ENCODE measurements at places on chromosomes 16 and 17. TPM values are rescaled to one million over a fixed set of nuclear protein-coding genes. Genes with fewer than 3 reads are reported as not detected.

GRCh38 chr16:67013823-67014633, 14.9 kb upstream of the CBFB start:
- peak; percentile 85 for DNase-seq

DNA sequence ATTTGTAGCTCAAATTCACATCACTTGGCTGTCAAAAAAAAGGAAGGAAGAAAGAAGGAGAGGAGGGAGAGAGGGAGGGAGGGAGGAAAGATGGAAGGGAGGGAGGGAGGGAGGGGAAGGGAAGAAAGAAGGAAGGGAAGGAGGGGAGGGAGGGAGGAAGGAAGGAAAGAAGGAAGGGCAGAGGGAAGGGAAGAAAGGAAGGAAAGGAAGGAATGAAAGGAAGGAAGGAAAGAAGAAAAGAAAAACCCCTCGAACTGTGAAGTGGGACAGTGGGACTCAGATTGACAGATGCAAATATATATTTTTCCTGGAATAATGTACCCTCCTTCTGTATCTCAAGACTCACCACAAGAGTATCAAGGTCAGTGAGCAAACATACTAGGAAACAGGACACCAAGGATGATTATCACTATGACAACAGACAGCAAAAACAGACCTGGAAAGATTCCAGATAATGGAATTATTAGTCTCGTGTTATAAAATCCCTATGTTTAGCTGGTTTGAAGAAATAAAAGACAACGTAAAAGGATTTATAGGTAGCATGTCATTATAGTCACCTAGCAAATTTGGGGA, 24.2 kb upstream of the ABCA3 start:
- no peak for DNase-seq

DNA sequence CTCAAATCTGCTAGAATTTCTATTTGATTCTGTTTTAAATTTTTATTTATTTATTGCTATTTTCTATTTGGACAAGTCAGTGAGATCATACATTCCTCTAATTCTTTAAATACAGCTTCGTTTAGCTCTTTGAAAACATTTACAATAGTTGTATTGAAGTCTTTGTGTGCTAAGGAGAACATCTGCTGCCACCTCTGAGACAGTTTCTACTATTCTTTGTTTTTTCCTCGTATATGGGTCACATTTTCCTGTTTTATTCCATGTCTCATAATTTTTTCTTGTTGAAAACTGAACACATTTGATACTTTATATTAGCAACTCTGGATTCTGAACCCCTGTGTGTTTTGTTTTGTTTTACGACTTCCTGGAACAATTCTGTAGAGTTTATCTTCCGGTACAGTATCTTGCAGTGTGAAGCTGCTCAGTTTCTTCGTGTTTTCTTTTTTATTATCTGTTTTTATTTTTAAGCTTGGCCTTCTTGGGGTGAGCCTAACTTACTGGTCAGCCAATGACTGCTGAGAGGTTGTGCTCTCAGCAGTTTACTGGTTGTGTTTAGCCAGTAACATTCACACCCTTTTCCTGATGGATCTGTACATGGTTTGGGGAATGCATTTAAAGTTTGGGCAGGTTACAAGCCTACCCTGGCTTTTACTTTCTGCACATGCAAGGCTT, 99.0 kb downstream of the CA4 start:
- DNase-seq: no peak

GRCh38 chr17:36205637-36206485, 5.0 kb upstream of the CCL4L2 start:
- peak; percentile 28 for DNase-seq

GRCh38 chr16:67842509-67843342, 606 bp downstream of the THAP11 start:
- peak; percentile 85 for DNase-seq

DNA sequence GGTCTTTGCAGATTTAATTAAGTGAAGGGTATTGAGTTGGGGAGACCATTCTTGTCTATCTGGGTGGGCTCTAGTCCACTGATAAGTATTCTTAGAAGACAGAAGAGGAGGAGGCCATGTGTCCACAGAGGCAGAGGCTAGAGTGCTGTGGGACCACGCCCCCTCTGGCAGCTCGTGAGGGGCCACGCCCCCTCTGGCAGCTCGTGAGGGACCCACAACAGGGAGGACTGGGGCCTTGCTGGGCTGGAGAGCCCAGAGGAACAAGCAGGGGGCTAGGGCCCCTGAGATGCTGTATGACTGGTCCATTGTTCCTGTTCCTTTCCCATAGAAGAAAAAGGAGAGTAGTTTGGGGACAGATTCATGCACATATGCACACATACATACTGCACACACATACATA, 106.8 kb downstream of the METRNL start:
- peak; percentile 66 for DNase-seq

DNA sequence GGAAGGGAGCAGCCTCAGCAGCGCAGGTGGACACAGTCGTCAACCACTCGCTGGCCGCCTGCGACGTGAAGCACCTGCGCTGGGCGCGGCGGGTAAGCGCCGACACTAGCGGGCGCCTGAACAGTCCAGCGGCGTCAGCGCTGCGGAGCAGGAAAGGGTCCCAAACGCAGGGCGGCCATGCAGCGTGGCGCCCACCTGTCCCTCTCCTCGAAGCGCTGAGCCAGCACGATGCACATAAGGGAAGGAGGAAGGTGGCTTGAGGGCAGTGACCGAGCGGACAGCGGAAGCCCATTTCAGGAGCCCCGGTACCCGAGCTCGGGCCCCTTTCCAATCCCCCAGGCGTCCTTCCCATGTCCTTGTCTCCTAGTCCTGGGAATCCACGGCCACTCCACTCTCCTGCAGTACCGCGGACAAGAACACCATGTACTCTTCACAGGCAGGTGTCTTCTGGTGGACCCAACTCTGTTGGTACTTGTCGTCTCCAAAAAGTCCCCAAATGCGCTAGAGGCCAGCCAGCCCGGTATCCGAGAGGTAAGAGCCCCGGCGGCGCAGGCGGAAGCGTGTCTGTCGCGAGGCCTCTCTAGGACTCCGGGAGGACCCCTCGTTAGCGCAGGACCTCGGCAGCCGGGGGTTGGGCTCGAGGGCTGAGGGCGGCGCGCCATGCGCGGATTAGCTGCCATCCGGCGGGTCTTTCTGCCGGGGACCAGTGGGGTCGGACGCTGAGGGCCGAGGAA, 14.4 kb downstream of the ZNF232 start:
- peak; percentile 98 for DNase-seq

GRCh38 chr17:4527566-4528125, 27.5 kb downstream of the MYBBP1A start:
- DNase-seq: peak; percentile 76

DNA sequence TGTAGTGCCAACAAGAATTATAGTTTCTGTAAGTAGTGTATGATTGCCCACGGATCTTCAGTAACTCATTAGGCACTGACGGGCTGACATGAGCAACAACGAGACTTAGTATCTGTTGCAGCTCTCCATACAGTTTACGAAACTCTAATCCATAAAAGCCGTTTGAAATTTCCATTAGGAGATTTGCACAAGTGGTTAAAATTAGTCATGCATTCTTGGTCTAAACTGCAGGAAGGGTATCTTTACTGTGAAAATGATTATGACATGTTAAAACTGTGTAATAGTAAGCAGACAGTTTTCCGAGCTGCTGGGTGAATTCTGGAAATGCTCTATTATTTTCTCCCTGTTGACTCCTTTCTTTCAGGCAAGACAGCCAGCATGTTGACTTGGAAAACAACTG, 605.0 kb downstream of the WWOX start:
- DNase-seq: no peak

DNA sequence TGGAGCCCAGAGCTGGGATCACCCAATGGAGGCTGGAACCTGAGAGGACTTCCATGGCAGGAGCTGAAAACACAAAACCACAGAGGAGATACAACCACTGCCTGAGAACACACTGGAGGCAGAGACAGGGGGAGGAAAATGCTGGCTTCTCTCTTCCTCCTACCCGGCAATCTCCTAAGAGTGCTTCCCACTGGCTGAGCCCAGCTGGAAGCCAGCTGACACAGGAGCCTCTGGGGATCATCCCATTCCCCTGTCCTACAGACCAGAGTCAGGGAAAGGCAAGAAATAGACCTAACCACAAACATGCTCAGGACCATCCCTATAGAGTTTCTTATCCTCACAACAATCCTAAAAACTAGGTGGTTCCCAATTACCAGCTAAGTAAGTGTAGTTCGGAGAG, 112.4 kb upstream of the CDH5 start:
- no peak for DNase-seq

DNA sequence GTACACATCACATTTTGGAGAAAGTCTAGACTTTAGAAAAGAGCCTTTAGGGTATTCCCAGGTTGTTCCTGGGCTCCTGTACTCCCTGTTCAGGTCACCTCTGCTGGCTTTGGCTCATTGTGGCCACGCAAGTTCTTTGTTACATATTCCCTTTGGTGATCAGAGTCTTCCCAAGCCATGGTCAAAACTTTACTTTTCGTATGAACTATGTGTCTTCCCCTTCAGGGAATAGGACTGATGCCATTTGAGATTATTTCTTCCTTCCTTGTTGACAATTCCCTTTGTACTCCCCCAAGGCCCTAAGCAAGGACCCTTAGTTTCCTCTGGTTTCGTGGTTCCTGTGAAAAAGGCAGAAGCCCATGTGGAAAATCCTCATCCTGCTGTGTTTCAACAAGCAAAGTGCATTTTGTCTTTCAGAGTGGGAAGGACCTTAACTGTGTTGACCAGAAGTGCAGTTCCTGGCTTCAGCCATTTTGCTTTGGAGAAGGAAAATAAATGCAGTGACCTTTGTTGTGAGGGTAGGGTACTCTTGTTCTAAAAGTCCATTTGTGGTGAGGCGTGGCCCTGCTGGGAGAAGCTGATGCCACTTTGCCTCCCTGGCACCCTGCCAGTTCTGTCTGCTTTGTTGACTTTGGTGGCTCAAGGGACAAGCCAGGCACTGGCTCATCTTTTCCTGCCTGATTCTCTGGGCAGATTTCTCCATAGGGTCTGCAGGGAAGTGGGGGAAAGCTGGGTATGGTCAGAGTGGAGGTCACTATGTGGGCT, 55.1 kb downstream of the ZNRF1 start:
- DNase-seq: no peak

DNA sequence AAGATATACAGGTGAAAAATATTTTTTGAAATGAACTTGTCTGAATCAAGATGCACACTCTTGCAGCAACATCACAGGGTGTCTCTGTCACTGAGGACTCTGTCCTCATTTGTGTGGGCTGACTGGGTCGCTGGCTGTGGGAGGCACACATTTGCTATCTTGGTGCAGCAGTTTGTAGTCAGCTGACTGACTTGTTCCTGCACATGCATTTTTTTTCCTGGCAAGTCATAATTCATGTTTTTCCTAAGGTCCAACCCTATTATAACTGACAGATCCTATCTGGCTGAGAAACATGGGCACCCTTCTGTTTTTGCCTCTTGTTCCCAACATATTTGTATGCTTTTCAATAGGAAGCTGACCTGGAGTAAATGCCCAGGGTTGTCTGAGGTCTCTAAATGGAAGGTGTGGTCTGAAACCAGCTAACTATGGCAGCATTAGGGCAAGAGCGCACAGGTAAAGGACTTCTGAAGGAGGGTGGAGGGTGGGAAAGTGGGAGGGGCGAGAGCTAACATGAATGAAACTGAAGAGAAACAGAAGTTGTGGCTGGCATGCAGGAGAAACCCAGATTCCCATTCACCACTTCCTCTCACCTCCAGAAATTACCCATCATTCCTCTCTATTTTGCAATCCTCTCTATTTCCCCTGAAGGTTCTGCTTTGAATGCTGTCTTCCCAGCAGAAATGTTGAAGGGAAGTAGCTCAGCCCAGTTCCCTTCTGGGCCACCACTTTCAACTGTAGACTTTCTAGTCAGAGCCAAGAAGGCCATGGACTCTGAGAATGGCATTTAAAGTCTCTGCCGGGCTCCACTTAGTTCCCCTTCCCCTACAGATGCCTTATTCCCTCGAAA, 166.1 kb downstream of the PRKCA start:
- no peak for DNase-seq

- DNase-seq: no peak
Measured at GRCh38 chr17:78019367-78019975, 61.0 kb downstream of the TNRC6C start.

DNA sequence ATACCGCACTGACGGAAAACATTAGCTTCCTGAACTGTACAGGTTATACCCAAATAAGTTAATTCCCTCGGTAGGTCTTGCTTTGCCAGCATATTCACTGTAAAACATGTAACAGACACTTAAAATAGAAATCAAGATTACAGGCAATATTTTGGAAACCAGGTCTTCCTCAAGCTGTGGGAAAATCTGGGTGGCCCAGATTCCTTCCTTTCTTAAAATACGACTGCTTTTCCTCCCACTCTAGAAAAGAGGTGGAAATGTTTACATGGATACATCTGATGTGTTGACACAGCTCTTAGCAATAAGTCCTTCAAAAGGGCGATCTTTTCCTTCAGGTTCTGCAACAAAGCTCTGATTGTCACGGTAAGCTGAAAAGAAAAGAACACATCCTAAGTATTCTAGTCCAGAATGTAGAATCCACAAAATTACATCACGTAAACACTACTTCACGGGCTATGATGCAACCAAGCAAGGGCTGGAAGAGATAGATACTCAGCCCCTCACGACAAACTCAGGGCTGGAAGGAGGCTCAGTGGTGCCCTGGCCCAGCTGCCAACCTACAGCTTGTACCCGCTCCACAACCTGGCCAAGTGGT, 18.4 kb downstream of the STX8 start:
- no peak for DNase-seq

GRCh38 chr17:80722661-80723060, 178.0 kb downstream of the RPTOR start:
- no peak for DNase-seq

DNA sequence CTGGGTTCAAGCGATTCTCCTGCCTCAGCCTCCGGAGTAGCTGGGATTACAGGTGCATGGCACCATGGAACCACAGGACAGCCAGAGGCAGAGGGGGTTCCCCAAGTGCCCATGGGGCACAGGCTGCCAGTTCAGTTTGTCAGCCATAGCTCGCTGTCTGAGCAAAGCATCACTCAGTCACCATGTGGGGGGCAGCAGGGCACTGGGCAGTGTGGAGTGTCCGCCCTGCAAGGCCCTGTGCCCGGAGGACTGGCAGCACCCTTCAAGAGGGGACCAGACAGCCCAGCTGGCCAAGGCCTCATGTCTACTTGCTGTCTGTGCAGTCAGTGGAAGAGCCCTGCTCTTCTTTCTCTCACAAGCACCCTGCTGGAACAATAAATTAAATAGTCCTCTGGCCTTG, 6.4 kb downstream of the ALYREF start:
- peak; percentile 44 for DNase-seq

- peak; percentile 76 for DNase-seq
Measured at GRCh38 chr17:6069539-6070429, at the start of gene WSCD1. TSS of gene WSCD1 (plus strand) at chr17:6070379. CDS start at chr17:6080659, 10,280 bp downstream.

DNA sequence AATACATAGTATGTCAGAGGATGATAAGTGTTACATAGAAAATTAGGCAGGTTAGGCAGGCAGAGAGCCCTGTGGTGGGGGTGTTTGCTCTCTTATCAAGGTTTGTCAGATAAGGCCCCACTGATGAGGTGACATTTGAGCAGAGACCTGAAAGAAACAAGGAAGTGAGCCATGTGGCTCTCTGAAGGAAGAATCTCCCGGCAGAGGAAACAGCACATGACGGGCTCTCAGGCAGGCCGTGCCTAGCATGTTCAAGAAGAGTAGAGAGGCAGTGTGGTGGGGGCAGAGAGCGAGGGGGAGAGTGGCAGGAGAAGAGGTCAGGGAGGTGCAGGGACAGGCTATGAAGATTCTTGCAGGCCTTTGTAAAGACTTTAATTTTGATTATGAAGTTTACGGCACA, 82.0 kb upstream of the ASIC2 start:
- peak; percentile 70 for DNase-seq

TVP23C gene
- 53.6 TPM for total RNA-seq

PPL gene
- total RNA-seq: 48.5 TPM

TMEM92 gene
- total RNA-seq: 35.8 TPM

PRSS27 gene
- total RNA-seq: 4.8 TPM

RNF167 gene
- total RNA-seq: 123 TPM

All from endodermal cell (in vitro differentiated cells).